ENCODE measurements at places on chromosomes 2 and 18.

GRCh38 chr2:212133337-212133736 is 405.3 kb downstream of the ERBB4 start:
- DNase-seq: no peak

DNA sequence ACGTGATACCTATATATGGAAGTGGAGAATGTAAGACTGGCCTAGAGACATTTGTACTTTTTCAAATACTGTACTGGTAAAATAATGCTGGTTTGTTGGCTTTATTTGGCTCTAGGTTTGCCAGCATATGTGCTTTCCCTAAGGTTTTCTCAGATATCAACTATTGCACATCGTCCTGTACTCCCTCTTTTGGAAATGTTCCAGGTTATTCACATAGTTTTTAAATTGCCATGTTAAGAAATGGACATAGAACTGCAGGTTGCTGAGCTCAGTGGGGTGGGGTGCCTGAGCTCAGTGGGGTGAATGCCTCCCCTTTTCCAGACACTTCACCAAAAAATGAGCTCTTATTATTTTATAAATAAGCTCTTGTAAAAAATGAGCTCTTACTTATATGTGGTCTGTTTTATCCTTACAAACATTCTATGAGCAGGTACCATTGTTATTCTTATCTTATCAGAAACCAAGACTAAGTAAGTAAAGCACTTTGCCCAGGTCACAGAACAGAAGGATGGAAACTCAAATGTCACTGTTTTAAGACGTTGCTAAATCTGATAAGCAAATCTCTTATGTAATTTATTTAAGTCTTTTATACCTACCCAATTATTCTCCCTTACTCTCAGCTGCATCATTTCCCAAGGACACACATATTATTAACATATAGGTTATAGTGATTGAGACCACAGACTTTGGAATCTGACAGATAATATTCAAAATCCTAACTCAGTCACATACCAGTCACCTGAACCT is 99.0 kb downstream of the CPS1 start:
- DNase-seq: no peak

- no peak for DNase-seq
These were observed 1.8 kb downstream of the LAPTM4A start for GRCh38 chr2:20049637-20050036.

- no peak for DNase-seq
These were observed 128.2 kb upstream of the CD226 start for GRCh38 chr18:70075906-70076305.

DNA sequence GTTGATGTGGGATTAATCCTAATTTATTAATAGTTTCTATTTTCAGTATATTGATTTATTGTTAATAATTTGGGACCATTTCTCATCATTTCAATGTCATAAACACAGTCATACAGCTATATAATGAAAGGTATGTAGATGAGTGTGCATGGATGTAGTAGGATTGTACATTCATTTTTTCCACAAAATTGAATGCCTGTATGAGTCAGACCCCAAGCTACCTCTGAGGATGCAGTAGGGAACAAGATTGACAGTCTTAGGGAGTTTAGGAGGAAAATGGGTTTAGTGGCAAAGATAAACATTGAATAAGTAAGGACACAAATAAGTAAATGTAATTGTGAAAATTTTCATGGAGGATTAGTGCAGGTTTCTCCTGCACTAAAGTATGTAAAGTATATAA is 14.1 kb upstream of the TMEFF2 start:
- no peak for DNase-seq

DNA sequence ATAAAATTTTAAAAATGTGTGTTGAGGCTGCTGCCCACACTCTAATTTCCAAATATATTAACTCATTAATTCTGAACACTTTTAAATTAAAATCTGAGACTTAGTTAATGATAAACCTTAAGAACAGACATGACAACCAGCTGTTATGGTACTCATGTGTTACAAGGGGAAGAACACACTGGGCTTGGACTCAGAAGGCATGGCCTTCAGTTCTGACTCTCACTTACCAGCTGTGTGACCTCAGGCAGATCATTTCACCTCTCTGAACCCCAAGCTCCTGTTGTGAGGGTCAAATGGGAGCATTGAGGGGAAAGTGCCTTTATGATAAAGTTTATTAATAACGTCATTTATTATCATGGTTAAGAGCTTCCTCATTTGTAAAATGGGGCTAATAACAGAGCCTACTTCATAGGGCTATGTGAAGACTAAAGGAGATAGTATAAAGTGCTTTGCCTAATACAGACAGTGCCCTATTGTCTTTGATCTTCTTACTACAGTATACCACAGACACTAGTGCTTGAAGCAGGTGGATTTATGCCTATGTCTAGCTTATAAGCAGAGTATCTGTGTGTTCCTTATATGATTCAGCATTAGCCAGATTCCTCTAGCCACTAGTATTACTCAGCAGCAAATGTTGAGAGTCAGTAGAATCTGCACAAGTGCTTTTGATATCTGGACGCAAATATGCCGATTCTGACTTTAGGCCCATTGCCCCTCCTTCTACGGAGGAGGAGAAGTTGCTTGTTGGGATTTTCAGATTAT is 99.6 kb downstream of the SGPP2 start:
- no peak for DNase-seq

DNA sequence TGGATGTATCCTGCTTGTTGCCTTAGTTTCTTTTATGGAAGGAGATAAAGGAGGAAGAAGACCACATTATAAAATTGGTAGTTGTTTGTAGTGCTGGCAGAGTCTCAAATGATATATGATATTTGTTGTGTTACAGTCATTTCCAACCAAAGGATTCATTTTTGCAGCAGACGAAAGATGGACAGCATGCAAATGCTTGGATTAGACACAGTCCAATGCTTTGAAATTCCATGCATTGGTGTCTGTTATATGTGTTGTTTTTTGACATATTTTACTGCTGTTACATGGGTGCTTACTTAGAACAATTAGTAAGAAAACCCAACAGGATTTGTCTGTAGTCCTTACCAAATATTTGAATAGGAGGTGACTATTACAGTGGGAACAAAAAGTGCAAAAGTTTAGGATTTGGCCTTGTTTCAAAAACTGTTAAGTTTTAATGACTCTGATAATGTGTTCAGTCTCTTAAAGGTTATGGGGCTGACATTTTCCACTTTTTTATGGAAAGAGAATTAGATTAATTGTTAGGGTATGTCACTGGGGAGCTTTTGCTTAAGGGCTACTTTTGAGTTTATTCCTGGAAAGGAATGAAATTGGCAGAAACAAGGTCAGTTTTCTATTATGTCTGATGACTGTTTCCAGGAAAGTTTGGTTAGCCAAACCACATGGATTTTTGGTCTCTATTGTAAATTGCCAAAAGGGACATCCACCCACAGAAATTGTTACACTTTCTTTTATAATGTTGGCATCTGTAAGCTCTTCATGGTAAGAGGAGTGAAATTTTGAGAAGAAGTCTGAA is 229.4 kb upstream of the MMADHC start:
- no peak for DNase-seq

GRCh38 chr2:169736902-169737301 is 3.3 kb downstream of the KLHL23 start:
- DNase-seq: no peak

DNA sequence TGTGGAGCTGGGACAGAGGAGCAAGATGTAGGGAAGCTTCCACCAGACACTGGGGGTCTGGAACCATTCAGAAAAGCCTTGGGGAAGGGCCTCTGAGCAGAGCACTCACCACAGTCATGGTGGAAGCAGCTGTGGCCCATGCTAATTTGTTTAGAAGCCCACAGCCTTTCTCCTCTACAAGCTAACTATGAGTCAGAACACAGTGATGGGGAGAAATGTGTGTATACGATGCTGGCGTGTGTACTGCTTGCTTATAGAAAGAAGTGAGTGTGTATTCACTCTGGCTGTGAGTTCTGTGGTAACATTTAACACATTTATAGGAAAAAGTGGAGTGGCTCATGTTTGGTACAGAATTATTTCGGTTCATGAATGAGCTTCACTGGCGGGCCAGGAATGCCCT is 157.0 kb upstream of the ACAA2 start:
- DNase-seq: no peak

Measured in A549 (cell line).